Fibroblast of upper back skin (primary cell): ENCODE measurements at places on chromosomes 5 and 9.

- no peak for DNase-seq
Measured at GRCh38 chr9:72165821-72166547, 16.7 kb downstream of the GDA start.

GRCh38 chr5:143713047-143714003 lies 98.6 kb upstream of the HMHB1 start:
- DNase-seq = peak; percentile 73

DNA sequence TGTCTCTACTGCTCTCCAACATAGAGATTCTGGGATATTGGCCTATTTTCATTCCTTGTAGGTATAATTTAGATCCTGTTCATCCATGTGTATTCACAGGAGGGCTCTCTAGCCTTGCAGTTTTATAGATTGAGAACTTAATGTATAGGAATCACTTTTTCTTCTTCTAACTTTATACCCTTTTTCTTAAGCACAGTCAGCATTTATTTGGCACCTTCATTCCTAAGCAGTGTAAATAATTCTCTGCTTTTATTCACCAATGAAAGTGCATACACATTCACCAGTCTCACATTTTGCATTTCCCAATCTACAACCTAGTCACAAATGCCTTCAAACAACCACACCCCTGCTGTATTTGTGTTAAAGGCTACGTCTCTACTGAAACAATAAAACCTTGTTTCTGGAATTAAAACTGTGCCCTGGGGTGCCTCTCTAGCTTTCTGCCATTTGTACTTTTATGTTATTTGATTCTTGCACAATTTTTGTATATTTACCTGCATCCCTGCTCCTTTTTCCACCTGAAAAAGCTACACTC lies 49.3 kb downstream of the NREP start:
- DNase-seq = no peak

- DNase-seq = no peak
Measured at GRCh38 chr5:143019157-143019556, 249.0 kb downstream of the ARHGAP26 start.

DNA sequence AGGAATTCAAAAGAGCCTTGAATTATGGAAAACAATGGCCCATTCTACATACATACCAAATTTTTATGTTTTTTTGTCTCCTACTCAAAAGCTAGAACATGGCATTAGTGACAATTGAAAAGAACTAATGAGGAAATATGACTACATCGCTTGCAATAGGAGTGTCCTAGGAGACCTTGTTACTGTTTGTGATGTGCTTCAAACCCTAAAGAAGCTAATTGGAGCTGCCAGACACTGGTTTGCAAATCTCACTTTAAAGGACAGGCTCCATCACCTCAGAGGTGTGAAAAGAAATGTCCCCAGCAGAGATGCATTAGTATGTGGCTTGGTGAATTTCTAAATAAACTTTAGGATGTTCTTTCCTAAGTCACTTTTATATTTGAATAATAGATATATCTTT lies 354.2 kb upstream of the EFNA5 start:
- DNase-seq = no peak

DNA sequence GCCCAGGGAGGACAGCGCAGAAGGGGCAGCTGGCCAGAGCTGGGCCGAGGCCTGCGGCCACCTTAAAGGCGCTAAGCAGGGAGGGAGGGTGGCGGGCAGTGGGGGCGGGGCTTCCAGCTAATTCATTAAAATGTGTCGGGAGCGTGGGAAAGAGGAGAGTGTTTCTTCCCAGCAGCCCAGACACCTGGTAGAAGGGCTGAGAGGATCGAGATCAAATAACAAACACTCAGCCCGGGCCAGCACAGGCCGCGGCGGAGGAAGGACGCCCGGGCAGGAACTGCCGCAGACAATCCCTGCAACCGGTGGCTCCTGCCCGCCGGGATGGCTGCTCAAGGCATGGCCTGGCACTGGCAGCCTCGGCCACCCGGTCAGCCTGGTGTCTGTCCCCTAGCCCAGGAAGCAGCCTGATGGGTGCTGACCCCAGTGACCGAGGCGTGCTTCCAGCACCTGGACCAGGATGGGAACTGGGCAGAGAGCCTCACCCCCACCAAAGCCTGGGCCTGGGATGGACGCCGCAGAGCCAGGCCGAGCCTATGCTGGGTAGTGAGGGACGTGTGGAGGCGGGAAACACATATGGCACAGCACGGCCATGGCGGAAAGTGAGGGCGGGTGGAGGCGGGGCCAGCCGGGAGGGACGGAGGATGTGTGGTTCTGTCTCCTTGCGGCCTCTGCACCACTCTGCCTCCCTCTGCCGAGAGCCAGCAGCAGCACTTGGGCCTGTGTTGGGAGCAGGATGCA lies 3.2 kb upstream of the NRARP start:
- DNase-seq = peak; percentile 43

DNA sequence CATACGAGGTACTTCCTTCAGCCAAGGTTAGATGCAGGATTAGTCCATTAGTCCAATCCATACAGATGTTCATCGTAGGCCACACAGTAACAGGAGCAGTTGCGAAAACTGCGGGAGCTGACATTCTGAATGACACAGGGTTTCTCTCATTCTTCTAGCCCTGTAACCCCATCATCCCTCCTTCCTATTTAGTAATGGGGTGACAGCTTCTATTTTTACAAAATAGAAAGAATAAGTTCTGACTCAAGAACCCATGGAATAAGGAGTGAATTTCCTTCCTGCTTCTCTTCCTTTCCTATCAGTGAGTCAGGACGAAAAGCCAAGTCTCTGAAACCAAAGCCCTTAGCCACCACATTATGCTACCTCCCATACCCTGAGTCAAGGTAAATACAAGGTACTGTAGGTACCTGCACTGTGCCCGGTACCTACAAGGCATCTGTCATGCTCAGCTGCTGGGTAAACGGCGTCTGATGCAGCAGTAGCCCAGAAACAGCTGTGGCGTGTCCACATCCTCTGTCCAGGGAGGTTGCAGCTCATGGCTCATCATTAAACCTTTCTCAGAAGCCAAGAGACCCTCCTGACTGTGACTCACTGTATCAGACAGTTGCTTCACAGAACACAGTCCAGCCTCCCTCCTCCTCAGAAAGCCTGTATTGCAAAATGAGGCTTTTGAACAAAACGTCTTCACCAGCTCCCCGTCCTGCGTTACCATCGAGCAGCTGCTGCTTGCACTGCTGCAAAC lies 84.2 kb downstream of the ESM1 start:
- peak; percentile 75 for DNase-seq

DNA sequence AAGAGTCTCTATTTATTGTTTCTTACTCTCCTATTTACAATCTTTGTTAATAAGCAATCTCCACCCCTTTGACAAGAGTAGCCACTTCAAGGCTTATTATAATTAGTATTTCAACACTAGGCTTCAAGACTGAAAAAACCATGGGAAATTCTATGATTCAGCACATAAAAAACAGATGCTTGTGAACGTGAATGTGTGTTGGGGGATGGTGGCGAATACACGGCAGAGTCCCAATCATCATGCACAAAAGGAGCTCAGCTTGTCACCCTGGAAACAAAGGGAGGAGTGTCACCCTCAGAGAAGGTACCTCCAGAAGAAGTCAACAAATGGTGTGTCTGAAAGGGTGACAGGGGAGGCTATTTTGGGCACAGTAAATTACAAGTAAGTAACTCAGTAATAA lies 157.2 kb upstream of the RETREG1 start:
- DNase-seq = peak; percentile 60

- DNase-seq = no peak
Measured at GRCh38 chr5:42812620-42813019, 928 bp upstream of the SELENOP start.

DNA sequence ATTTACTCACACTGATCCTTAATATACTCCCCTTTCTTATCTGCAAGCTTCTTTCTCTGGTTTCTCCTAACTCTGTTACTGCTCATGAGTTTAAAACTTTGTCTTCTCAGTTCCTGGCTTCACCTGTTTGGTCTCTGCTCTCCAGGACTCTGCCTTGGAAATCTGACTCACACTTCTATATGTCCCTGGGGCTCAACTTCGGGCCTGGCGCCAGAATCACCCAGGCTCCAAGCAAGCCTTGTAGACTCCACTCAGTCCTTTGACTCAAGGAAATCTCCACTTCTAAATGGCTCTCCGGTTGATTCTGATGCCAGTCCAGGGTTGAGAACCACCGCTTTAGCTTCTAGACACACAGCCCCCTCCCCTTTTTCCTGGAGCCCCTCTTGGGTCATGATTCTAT lies 57.8 kb downstream of the TMC1 start:
- peak; percentile 75 for DNase-seq

DNA sequence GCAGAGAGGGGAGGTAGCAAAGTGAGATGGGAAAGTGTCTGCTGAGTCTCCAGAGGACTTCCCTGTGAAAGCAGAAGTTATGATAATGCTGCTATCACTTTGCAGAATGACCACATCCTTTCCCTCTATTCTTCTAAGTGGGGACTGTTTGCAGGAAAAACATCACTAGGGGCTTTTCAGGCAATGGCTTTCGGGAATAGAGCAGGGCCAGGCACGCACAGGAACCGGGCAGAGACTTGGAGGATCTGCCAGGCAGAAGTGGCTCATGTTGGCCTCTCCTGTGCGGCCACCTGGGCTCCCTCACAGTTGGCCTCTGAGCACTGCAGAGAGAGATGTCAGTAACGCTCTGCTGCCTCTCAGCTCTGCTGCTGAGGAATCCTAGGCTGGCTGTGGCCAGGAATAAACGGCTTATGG lies 214.7 kb downstream of the MAST4 start:
- DNase-seq = no peak
